CD4-positive, CD25-positive, alpha-beta regulatory T cell (primary cell): ENCODE measurements at places on chromosomes 2 and 18.

GRCh38 chr2:126891681-126892500, 6.8 kb upstream of the TEX51 start:
- no peak for DNase-seq

GRCh38 chr2:33605056-33605455, 6.0 kb upstream of the FAM98A start:
- no peak for DNase-seq

GRCh38 chr2:16034975-16035746, 94.8 kb downstream of the MYCN start:
- no peak for DNase-seq

DNA sequence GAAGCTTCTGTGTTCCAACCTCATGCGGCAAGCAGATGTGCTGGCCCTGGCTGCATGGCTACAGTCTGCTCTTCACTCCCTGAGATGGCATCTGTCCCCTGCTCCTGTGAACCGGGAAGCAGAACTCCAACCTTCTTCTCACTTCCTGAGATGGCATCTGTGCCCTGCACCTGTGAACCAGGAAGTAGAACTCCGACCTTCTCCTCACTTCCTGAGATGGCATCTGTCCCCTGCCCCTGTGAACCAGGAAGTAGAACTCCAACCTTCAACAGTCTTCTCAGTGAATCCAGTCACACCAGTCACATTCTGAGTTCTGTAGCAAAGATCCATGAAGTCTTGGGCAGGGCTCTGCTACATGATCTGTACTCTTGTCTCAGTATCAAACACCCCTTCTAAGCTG, 887.2 kb upstream of the KLHL29 start:
- DNase-seq = no peak

- no peak for DNase-seq
Observed at GRCh38 chr2:128416806-128417205, 98.1 kb upstream of the HS6ST1 start.

DNA sequence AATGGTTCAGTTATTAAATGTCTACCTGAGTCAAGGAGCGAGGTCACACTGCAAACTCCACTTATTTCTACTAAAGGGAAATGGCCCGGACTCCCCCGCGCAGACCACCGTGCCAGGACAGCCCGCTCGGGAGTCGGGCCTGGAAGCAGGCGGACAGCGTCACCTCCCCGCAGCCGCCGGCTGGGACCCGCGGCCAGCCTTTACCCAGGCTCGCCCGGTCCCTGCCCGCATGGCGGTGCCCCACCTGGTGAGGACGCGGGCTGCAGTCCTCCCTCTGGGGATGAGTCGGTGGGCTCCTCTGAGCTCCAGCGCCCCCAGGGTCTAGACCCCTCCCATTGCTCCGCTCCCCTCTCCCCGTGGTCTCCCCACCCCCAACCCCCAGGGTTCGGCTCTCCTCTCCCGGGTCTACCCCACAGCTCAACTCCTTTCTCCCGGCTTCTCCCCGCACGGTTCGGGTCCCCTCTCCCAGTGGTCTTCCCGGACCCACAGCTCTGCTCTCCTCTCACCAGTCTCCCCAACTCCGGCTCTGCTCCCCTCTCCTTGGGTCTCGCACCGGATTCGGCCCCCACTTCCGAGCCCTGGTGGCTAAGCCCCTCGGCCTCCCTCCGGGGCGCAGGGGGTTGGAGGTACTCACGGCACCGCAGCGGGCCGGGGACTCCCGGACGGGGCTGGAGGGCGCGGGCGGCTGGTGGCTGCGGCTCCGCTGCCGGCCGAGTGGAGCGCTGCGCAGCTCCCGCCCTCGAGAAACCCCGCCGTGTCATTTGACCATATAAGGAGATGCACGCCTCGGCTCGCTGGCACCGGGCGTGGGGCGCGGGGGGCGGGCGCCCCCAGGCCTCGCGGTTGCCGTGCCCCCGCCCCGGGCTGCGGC, at the start of gene FHL2:
Gene FHL2 (minus strand): TSS at position 716 of the 871 bp plus-strand sequence. CDS start 12,535 bp downstream, outside the sequence.
- DNase-seq = peak; percentile 59

DNA sequence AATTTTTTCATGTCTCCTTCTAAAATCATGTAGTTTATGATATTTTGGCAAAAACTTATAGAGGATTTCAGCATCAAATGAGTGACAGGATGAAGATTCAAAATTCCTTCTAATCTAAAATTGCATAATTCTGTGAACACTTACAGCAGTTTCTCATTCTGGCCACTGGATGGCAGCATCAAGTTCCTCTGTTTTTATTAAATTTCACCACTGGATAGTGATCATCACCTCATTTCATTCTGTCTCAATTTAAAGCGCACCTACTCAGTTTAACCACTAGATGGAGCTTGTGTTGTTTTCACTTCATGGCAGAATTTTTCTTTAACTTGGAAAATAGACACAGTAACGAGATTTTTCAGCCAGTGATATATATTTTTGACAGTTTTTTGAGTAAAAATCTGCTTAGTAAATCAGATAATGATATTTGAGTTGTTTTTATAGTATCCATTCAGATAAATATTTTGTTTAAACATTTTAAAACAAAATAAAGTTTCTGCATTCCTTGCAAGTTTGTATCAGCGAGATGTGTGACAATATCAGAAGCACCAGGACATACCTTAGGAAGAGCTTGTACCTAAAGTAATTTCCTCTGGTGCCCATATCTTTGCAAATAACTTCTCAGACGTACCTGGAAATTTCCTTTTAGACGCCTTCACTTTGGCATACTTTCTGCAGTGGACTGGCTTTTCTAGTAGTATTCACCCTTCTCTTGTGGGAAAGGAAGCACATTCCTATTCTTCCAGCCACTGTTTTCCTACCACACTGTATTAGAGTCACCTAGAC, 94.7 kb upstream of the ARHGAP15 start:
- peak; percentile 82 for DNase-seq

- DNase-seq = no peak
Observed at GRCh38 chr2:8324164-8324856, 357.5 kb upstream of the ID2 start.

DNA sequence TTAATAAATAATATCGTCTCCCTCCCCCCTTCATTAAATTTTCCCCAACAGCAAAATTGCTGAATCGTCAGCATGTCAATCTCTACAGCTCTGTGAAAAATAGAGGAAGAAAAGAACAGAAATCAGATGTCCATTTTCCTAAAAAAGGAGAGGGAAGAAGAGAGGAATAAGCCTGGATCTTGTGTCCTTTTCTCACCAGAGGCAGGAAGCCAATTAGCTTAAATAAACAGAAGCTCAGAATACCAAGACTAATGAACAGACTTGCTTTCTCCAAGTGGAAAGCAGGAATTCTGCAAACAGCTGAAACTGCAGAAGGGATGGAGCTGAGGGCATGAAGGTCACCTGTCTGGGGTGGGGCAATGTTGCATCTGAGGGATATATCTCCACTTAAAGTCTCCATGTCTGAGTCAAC, 265.7 kb downstream of the CCDC85A start:
- DNase-seq = no peak

- no peak for DNase-seq
Observed at GRCh38 chr18:55136864-55137263, 177.6 kb upstream of the CCDC68 start.

GRCh38 chr2:98378901-98379300, 32.6 kb downstream of the CNGA3 start:
- no peak for DNase-seq

- DNase-seq = no peak
Observed at GRCh38 chr2:195304310-195304709, 352.7 kb upstream of the SLC39A10 start.

GRCh38 chr2:171703574-171704347, 16.5 kb downstream of the DYNC1I2 start:
- peak; percentile 56 for DNase-seq
